Activated T-cell treated with anti-CD3 and anti-CD28 coated beads, Interleukin-2, amount 50 U/mL, for 72 hours (primary cell): ENCODE measurements at places on chromosomes 5 and 9.

DNA sequence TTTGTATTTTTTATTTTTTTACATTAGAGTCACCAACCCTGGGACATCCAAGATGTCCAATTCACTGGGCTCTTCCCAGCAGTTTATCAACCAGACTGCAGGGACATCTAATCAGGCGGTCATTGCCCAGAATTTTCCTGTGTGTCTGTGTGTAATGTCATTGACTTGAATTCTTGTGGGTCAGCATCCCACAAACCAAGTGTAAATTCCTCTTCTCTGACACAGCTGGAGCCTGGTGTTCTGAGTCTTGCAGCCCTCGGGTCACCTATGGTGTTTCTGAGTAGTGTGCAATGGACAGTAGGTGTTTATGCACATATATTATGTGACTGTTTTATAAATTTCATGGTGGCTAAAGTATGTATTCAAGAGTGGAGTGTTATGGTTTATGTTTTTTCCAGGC lies 815.7 kb downstream of the SEMA5A start:
- no peak overlapping the region for H3K27ac ChIP-seq
- no peak overlapping the region for H3K4me3 ChIP-seq
- H3K4me1 ChIP-seq, result no peaks in the 10 kb centered on the region
- H3K27me3 ChIP-seq, result no peaks in the 10 kb centered on the region
- no peak for DNase-seq

DNA sequence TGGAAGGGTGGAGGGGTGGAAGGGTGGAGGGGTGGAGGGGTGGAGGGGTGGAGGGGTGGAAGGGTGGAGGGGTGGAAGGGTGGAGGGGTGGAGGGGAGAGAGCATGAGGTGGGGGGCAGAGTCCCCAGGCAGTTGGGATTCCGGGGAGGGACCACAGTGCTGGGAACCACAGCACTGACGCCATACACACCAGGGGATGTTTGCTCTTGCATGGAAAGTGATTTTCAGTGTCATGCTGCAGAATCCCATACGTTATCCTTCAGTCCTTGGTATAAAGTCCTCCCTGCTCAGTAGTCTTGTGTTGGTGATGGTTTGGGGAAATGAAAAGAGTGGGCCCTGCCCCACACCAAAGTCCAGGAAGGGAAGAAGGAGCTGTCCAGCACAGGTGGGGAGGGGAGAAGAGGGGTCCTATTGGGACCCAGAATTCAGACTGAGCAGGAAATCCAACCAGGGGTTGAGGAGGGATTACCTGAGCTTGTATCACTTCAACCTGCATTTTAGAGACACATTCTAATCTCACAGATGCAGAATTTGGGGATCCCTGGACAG lies 5.5 kb upstream of the FIBCD1 start:
- H3K4me1 ChIP-seq, result peaks cover 13% of the 10 kb centered on the region
- H3K27ac ChIP-seq, result no peak overlapping the region
- peaks cover 65% of the 10 kb centered on the region for H3K27me3 ChIP-seq
- no peaks in the 10 kb centered on the region for H3K36me3 ChIP-seq

DNA sequence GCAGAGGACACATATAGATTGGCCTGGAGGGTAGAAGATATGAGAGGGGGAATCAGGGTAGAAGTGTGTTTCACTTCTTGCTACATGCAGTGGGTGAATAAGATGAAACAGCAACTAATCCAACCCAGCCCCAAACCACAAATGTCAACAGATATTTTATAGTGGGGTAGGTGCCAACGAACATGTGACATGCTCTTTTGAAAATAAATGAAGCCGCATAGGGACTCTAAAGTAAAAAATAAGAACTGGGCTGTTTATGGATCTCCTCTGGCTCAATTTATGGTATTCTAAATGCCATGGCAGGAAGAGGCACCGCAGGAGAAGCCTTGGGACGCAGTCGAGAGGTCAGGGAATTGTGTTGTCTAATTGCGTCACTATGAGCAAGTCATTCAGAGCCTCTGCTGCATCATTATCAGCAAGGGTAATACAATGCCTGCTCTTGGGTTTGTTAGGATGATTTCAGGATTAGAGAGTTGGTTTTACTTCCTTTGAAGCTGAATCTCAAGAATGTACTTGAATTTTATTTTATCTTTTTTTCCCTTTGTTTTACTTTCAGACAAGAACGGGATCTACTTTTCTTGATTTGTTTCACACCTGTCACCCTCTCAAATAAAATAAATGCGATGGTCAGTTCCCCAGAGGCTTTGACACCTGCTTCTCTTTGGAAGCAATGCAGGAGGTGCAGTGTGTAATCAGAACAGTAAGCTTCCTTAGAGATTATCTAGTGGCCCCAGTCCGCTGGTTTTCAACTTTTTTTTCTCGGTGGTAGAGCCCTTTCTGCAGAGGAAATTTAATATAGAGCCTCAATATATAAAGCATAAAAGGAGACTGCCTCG lies 375.6 kb upstream of the CLINT1 start:
- no peaks in the 10 kb centered on the region for H3K27me3 ChIP-seq
- H3K4me3 ChIP-seq, result peak overlapping the region; percentile 49
- H3K27ac ChIP-seq, result no peak overlapping the region
- H3K36me3 ChIP-seq, result no peaks in the 10 kb centered on the region
- peaks cover 10% of the 10 kb centered on the region for H3K4me1 ChIP-seq
- no peak for DNase-seq

DNA sequence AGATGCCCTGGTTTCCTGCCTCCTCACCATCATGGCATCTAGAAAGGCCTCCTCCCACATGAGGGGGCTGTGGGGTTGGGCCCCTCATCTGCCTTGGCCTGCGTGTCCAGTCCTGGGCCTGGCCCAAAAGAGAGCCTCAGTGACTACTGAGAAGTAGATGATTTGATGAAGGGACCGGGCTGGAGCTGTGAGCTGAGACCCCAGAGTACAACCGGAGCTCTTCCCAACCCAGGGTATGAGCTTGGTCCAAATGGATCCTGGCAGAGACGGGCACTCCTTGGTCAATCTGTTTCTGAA lies 62.9 kb downstream of the FGF18 start:
- DNase-seq, result no peak
- peaks cover 21% of the 10 kb centered on the region for H3K27me3 ChIP-seq
- no peaks in the 10 kb centered on the region for H3K4me1 ChIP-seq
- H3K27ac ChIP-seq, result no peak overlapping the region

- peak overlapping the region; percentile 75 for H3K27ac ChIP-seq
- H3K4me1 ChIP-seq, result peaks cover 24% of the 10 kb centered on the region
- peaks cover 4% of the 10 kb centered on the region for H3K36me3 ChIP-seq
- no peaks in the 10 kb centered on the region for H3K27me3 ChIP-seq
- DNase-seq, result no peak
- peak overlapping the region; percentile 63 for H3K4me3 ChIP-seq
Measured at GRCh38 chr5:134906811-134907210, 1.9 kb downstream of the PCBD2 start.

GRCh38 chr9:14212077-14212476 lies 101.9 kb downstream of the NFIB start:
- no peak overlapping the region for H3K27ac ChIP-seq
- peaks cover 5% of the 10 kb centered on the region for H3K4me1 ChIP-seq
- peaks cover 28% of the 10 kb centered on the region for H3K27me3 ChIP-seq

- H3K27me3 ChIP-seq, result no peaks in the 10 kb centered on the region
- H3K36me3 ChIP-seq, result no peaks in the 10 kb centered on the region
- DNase-seq, result no peak
- H3K4me3 ChIP-seq, result no peak overlapping the region
Measured at GRCh38 chr5:89034588-89034987, 151.6 kb upstream of the MEF2C start.

DNA sequence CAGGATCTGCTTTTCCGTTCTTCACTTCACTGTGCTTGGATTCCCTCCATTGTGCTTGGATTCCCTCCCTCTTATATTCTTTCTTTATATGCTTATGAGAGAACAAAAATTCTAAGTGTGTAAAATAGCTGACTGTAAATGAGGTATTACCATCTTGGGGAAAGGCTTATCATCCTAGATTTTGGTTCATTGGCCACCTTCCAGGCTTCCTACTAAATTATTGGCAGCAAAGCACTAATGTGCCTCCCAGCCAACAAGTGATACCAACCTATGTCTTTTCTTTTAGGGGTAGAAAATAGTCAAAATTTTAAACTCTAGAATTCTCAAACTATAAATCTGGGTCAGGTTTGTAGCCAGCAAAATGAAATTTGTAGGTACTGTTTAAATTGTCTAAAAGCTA lies 52.7 kb downstream of the NDUFAF2 start:
- peak overlapping the region; percentile 71 for H3K27ac ChIP-seq
- H3K27me3 ChIP-seq, result no peaks in the 10 kb centered on the region
- H3K36me3 ChIP-seq, result peaks cover 8% of the 10 kb centered on the region

DNA sequence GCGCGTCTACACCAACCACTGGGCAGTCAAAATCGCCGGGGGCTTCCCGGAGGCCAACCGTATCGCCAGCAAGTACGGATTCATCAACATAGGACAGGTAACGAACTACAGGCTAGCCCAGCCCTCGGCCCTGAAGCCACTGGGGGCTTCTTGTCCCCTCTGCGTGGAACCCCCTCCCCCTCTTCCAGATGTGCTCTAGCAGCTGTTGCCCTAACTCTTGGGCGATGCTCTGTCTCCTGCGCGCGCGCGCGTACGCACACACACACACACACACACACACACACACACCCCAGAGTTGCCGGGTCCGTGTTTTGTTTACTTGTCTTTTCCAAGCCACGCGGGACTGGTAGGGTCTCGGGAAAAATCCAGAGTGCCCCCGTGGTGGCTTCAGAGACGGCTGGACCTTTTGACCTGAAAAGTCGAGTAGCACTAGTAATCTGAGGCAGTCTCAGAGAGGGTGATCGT lies 836 bp downstream of the PCSK5 start:
- peaks cover 3% of the 10 kb centered on the region for H3K36me3 ChIP-seq
- peak; percentile 45 for DNase-seq
- peak overlapping the region; percentile 99 for H3K4me3 ChIP-seq
- H3K27ac ChIP-seq, result peak overlapping the region; percentile 34
- H3K4me1 ChIP-seq, result peaks cover 48% of the 10 kb centered on the region

DNA sequence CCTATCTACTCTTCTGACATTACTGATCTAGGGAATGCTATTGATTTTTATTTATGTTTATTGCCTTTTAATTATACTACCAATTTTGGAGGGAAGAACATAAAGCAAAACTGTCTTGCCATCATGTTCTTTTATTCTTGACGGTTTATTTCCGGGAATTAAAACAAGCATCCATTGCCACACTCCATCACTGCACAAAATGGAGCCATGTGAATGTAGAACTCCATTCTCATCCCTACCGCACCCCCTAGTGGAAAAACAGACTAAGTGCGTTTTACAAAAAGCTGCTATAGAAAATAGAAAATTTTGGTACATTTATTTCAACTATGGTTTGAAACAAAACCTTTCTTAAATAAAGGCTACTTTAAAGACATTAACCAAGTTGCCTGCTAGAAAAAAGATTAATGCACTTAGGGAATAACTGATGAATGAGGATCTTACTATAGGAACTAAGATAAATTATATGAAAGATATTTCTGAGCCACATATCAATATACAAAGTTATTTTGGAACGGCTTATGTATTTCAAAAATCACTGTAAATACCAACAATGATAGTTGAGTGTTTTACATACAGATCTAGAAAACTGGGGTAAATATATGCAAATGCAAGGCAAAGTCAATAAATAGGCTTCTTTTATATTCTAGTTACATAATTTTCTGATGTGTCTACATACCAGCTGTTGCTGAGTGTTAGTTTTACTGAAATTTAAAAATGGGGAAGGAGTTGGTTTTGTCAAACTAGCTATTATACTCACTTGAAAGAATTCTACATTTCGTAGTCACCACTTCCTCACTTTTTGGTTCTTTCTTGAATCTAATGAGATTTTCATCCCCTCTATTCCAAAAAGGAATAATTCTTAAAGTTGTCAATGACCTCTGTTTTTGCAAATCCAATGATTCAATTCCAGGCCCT lies 26.5 kb downstream of the OXCT1 start:
- no peak overlapping the region for H3K4me3 ChIP-seq
- H3K27me3 ChIP-seq, result no peaks in the 10 kb centered on the region
- H3K36me3 ChIP-seq, result peaks cover 6% of the 10 kb centered on the region

DNA sequence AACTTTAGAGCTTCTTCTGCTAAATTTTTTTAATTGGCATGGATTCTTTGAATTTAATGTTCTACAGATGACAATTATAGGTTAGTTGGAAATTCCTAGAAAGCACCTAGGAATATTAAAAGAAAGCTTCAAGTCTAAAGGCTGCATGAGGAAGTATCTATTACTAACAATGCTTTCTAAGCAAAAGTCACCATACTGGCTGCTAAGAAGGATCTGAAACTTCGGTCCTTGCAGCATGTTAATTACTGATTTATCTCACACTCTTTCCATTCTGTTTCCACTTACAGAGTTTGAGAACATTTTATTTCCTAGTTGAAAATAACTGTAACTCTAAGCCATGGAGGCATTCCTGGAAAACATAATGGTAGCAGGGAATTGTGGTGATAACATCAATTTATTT lies 8.4 kb downstream of the SEMA6A start:
- no peaks in the 10 kb centered on the region for H3K4me1 ChIP-seq
- no peak for DNase-seq
- no peak overlapping the region for H3K4me3 ChIP-seq
- no peaks in the 10 kb centered on the region for H3K36me3 ChIP-seq
- no peak overlapping the region for H3K27ac ChIP-seq

DNA sequence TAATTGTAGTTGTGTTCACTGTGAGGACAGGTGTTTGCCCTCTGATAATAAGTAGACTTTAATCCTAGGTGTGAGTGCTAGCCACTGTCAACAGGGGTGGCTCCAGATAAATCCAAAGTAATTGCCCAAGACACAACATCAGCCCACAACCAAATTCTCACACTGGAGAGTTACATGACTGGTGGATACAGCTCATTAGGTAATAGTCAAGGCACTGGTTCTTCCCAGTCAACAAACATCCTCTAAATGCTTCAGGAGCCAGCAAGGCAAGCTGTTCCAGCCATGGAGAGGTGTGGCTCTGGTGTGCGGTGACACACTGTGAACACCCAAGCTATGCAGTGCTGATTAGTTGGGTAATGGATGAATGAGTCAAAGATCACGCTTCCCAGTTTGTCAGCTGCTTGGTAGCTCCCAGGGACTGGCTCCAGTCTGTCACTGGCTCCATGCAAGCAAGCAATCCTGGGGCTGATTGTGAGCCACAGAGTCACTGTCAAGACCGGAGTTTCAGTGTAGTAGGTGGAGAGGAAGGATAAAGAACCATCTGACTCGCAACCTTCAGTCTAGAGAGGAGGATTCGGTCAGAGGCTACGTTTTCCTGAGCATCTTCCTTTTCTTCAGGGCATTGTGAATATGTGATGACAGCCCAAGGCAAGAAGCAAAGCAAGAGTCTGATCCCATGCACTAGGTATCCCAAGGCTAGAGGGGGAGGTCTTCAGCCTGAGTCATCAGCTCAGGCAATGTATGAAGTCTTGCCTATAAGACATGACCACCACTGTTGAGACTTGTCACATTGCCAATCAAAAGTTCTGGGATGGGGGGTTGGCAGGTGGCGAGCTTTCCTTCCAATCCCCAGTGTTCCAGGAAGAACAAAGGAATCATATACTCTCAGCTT lies 63.1 kb downstream of the UGCG start:
- DNase-seq, result no peak
- no peaks in the 10 kb centered on the region for H3K36me3 ChIP-seq
- peaks cover 37% of the 10 kb centered on the region for H3K4me1 ChIP-seq
- peaks cover 22% of the 10 kb centered on the region for H3K27me3 ChIP-seq
- H3K27ac ChIP-seq, result no peak overlapping the region

DNA sequence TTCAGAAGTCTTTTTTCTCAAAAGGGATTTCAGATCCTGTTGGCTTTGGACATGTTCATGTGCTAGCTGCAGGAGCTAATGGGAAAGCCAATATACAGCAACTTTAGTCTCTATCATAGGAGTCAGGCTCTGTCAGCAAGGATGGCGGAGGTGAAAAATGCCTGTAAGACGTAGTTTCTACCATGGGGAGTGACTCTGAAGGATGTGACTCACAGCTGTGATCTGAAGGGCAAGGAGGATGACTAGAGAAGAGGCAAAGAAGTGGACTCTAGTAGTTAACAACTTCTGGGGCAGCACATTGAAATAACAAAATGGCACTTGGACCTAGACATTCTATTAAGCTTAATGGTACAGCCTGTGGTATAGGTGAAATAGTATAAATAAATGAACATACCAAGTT lies 3.1 kb upstream of the NDUFS4 start:
- H3K27ac ChIP-seq, result no peak overlapping the region
- no peak for DNase-seq
- peaks cover 54% of the 10 kb centered on the region for H3K27me3 ChIP-seq
- peaks cover 5% of the 10 kb centered on the region for H3K36me3 ChIP-seq
- no peak overlapping the region for H3K4me3 ChIP-seq
